Cerebellar nuclear complex (tissue), 1 donor: ENCODE measurements at places on chromosomes 6 and 20.

GRCh38 chr6:157172231-157172701 lies 151.1 kb downstream of the TMEM242 start:
- DNase-seq: peak; percentile 26

DNA sequence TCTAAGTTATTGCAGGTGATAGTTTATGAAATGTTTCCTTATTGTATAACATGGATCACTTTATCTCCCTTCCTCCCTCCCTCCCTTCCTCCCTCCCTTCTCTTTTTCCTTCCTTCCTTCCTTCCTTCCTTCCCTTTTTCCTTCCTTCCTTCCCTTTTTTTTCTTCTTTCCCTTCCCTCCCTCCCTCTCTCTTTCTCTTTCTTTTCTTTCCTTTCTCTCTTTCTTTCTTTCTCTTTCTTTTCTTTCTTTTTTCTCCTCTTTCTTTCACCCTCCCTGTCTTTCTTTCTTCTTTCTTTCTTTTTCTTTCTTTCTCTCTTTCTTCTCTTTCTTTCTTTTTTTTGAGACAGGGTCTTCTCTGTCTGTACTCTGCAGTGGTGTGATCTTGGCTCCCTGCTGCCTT lies 5.8 kb downstream of the OR2B3 start:
- DNase-seq: no peak

GRCh38 chr6:72781624-72782023 lies 159.8 kb downstream of the KCNQ5 start:
- DNase-seq: no peak

DNA sequence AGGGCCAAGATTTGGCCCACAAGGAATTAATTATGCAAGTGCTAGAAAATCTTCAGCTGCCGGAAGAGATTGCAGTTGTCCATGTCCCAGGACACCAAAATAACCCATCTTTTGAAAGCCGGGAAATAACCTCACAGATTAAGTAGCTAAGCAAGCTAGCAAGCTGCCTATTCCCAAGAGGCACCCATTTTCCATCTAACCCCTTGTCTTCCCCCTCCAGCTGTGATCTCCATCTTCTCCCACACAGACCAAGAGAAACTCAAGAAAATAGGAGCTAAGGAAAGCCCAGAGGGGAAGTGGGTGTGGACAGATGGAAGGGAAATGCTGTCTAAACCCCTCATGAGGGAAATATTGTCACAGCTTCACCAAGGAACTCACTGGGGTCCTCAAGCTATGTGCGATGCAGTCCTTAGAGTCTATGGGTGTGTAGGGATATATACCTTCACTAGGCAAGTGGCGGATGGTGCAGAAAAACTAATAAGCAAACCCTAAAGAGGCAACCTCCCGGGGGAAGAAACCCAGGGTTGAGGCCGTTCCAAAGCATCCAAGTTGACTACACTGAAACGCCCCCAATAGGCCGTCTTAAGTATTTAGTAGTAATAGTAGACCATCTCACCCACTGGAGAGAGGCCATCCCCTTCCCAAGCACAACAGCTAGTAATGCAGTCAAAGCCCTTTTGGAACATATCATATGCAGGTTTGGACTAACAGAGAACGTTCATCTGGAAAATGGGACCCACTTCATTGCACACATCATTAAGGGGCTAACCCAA lies 64.3 kb upstream of the PRSS16 start:
- DNase-seq: no peak

DNA sequence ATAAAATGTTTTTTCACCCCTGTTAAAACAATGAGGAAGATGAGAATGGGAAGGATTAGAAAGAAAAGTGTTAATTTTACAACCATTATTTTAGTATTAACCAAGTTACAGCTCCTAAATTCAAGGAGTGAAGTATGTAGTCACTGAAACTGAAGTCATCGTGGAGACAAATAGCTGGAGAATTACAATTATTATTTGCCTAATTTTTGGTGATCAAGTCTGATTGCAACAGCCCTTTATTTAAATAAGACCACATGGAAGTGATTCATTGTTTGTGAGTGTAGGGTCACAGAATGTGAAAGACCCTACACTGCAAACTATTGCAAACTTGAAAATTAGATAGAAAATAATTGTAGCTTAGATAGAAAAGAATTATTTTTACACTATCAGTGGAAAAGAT lies 292.4 kb downstream of the CENPW start:
- DNase-seq: no peak

- no peak for DNase-seq
These were observed 112.4 kb downstream of the TIAM2 start for GRCh38 chr6:155107432-155108069.

- no peak for DNase-seq
These were observed 96.0 kb upstream of the SNX9 start for GRCh38 chr6:157726892-157727628.

GRCh38 chr20:47843886-47844567 lies 58.7 kb upstream of the SULF2 start:
- no peak for DNase-seq

DNA sequence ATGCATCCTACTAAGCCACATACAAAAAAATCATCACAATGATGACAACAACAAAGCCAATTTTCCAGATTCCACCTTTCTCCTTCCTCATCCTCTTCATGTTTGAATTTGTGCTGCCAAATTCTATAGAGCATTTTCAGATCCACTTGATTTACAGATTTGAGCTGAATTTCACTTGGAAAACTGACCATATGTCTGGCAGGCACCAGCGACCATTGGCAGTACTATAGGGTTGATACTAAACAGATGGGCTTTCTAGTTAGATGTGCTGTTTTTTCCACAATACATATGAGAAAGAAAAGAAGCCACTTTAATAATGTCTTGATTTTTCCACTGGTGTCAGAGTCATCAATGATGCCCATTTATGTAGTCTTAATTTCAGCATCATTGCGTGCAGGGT lies 127.0 kb downstream of the PHACTR3 start:
- peak; percentile 49 for DNase-seq

- no peak for DNase-seq
These were observed 713.9 kb downstream of the COL12A1 start for GRCh38 chr6:74491844-74492374.

GRCh38 chr20:54419531-54419930 lies 55.9 kb upstream of the DOK5 start:
- DNase-seq: no peak

DNA sequence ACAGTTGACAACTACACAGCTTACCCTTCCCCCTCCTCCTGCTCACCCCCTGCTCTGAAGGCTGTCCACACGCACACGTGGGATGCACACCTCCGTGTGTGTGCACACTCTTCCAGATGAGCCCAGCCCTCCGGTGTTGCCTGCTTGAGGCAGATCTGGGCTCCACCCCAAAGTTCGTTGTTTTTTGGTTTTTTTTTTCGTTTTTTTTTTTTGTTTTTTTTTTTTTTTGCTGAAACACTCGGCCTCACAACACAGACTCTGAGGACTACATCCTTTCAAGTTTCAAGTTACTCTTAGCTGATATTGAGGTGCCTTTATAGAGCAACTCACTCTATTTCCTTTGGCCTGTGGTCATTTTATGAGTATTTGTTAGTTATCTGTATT lies 88.2 kb downstream of the RREB1 start:
- DNase-seq: no peak

- DNase-seq: no peak
These were observed 3.4 kb downstream of the PPP2R5D start for GRCh38 chr6:42987533-42988451.

DNA sequence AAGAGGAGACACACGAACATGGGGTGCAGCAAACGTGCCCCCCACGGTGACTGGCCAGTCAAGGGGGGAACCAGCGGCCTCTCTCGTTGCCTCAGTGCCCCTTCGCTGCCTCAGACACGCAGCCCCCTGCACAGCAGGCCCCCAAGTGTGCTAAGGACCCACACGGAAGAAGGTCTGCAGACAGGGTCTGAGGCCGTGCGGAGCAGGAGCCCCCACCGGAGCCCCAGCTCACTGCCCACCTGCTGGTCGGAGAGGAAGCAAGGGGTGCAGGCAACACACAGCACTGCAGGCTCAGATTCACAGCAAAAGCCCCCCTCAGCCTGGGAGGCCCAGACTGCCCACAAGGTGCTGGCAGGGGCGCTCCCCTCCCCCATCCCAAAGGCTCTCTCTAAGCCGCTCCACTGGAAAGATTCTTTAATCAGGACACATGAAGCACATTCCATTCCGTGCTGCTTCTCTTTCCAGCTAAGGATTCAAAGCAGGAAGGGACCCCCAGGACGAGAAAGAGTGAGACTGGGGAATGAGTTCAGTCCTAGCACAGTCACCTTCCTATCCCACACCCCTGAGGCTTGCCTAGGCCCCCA lies 105.1 kb downstream of the SLC23A2 start:
- DNase-seq: no peak

GRCh38 chr6:116518621-116519368 lies 7.4 kb downstream of the CALHM5 start:
- no peak for DNase-seq

DNA sequence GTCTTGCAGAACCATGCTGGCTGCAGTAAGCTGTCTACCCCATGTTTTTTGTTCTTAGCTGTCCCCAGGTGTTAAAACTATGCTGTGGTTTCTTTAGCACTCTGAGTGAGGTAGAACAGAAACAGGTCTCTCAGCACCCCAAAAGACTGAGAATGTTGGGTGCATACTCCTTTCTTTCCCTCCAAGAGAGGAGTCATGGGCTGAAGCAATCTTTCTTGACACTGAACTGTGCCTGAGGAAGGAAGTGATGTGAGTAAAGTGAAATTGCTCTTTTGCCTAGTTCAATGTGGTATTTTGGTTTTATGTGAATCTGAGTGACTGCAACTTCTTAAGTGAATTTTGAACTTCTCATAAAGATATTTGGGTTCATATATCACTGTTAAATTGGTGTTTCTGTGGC lies 138.0 kb upstream of the MCHR2 start:
- no peak for DNase-seq

GRCh38 chr6:66328200-66328599 lies 621.2 kb upstream of the EYS start:
- no peak for DNase-seq

GRCh38 chr6:98777762-98778161 lies 56.6 kb upstream of the POU3F2 start:
- DNase-seq: no peak

DNA sequence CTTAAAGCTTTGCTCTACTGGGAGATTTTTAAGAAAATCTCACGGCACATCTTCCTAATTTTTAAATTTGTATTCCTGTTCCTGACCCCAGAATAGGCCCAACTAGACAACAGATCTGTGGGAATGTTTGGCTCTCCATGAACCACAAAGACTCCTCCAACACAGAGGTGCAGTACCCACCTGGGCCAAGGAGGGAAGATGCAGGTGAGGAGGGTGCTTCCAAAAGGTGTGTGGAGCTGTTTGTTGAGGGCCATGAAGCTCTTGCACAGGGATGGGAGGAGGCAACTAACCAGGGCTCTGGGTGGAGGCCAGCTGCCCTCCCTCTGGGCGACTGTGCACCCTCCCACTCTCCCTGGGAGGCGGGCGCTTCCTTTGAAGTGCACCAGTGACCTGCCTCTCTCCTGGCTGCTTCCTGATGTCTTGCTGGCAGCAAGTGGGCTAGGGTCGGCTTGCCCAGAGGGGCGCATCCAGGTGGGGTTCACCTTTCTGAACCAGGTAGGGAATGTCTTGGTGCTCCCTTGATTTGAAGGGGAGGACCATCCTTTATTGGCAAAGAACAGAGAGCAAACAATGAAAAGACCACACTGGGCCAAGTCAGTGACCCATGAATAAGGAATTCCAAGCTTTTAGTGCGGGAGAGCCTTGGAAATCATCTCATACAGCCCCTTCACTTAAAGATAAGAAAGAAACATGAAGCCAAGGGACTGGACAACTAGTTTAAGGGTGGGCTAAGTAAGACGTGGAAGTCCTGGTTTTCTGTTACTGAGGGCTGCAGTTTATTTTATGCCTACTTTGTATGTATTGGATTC lies 76.0 kb downstream of the ANKRD6 start:
- DNase-seq: no peak

DNA sequence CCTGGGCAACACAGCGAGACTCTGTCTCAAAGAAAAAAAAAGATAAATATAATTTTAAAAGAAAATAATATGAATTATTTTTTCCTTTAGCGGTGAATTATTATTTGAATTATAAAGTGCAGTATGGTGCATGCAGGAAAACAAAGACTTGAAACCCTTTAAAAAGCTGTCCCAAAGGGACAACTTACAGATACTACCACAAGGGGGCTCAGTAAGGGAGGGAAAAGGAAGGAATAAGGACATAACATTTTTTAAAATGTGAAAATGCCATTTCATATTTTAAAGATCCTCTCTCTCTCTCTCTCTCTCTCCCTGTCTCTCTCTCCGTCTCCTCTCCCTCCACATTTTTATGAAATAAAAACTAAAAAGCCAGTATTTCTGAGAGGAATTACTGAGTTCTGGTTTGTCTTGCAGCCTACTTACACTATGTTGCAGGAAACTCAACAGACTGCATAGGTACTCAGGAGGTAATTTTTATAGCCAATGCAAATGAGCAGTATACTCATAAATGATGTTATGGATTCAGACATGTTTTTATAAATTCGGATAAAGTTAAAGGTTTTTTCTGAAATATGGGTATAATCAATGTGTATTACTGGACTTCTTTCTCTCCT lies 455.0 kb upstream of the GJE1 start:
- no peak for DNase-seq

DNA sequence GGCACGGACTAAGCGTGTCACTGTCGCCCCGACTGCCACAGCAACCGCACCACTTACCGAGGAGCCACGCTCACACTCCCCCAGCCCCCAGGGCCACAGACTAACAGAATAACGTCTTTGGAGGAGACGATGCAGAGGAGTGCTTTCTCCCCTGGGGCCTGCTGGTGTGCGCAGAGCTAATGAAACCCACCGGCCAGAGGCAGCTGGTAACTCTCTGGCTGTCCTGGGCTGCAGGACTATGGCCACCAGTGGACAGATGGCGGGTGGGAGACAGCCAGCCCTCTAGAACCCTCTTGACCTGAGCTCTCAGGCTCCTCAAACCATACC lies 228.0 kb downstream of the DLL1 start:
- no peak for DNase-seq

DNA sequence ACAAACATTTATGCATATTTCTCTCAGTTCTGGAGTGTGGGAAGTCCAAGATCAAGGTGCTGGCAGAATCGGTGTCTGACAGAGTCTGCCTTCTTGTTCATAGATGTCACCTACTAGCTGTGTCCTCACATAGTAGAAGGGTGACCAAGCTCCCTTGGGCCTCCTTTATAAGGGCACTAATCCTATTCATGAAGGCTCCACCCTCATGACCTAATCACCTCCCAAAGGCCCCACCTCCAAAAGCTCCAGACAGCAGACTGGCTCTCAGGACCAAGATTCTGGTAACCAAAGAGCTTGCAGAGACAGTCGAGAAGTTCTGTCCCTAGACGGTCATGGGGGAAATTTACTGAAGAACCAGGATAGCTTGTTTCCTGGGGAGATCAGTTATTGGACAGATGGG lies 139.1 kb downstream of the COL9A1 start:
- no peak for DNase-seq

DNA sequence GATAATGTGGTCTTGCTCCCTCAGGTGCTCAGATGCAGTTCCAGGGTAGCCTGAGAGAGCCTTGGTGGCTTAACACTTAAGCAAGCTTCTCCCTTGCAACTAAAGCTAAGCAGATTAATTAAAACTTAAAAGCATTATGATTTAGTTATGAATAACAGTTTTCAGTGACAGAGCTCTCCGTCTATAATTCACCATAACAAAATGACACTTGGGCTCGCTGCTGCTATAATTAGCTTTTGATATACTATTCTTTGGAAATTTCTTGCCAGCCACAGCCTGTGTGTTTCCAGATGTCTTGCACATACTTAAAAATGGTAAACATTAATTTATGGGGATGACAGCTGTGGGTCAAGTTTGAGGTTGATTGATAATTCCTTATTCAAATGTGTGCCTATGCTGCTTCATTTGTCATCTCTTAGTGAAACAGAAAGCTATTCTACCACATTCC lies 380.5 kb downstream of the TFAP2B start:
- DNase-seq: no peak
